Fibroblast of skin of right quadriceps (primary cell): ENCODE measurements at places on chromosomes 2 and 18.
A peak's percentile ranks its signal among the peaks of the same experiment; 100 is the strongest.

DNA sequence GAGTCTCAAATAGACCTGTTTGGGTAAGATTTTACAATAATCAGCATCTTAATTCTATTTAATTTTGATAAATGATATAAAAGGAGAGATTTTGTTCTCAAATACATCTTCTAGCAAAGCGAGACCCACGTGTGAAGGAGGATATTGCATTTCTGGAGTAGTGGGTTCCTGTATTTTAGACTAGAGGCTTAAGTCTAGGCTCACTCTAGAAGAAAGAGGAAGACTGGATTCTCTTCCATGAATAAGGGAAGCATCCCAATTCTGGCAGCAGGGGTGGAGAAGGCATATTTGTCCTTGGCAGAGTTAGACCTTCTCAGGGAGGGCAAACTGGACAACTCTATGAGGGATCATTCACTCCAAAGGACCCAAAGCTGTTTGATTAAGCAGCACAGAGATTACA, 11.3 kb upstream of the FAM228A start:
- DNase-seq: no peak

- DNase-seq: no peak
Measured at GRCh38 chr2:24486636-24487205, 4.3 kb upstream of the NCOA1 start.

DNA sequence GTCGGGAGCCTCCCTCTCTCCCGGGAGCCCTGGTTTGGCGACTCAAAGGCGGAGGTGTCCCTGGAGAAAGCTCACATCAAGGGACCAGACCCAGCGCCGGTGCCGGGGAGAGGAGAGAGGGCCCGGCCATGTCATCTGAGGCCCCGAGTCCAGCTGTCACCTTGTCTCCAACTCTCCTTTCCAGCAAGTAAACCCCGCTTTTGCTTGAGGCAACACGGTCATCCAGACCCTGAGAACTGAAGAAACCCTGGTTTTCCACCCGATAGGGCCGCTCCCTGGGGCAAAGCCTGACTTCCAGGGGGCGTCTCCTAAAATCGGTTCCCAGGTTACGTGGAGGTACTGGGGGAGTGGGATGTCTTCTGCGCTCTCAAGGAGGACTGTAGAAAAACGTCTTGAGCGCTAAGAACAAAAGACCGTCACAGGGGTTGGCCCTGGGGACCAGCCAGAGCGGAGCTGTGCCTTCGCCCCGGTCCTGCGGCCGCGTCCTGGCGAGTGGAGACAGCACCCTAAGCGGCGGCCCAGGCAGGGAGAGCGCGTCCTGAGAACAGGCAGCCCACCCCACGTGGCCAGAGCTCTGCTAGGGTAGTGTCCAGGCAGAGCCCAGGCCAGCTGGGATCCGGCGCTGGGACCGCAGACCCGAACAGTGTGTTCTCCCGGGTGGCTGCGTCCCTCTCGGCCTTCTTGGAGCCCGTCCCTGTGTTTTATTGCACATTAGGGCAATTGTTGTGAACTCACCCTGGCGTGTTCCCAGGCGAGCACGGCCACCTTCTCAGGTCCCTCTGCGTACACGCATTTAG, 55.7 kb downstream of the TMEM18 start:
- DNase-seq: no peak

DNA sequence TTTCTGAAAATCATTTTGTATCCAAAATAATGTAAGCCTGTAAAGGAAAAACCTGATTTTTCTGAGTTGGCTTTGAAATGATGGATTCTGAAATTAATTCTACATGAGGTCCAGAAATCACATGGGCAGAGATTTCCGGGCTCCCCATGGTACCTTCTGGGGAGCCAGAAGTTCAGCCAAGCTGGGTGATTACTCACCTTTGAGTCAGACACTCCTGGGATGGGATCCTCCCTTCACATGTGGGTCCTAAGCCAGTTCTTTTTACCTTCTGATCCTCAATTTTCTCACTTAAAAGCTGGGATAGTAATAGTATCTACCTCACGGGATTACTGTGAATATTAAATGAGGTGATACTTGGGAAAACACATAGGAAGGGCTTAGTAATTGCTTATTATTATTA, 179.8 kb upstream of the EPAS1 start:
- peak; percentile 56 for DNase-seq

DNA sequence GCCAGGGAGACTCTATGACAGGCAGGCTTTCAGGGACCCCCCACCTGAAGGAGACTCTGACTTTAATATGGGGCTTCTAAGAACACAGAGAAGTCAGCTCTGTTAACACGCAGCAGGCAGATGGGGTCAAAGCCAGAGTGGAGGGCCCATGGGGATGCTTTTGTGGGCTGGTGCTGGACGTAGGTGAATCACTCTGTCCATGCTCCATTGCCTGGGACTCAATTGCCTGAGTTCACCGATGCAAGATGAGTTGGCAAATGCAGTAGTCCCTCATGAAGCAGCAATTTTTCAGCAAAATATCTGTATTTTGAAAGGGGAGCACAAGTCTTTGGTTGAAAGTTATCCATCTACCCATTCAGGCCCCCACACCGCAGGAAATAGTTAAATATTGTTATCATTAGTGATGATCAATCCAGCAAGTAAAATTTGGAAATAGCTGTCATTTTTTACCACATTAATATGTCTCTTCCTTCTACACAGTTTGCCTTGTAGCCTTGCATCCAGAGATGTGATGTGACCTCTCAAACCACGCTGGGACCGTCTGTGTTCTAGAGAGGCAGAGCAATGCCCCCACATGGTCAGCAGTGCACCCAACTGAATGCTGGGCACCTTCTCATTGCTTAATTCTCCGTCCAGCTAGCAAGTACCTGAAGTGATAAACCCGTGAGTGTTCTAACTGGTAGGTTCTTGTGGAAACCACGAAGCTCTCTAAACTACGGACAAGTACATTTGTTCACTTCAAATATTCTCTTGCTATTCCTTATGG, 34.8 kb upstream of the FAM110C start:
- no peak for DNase-seq

DNA sequence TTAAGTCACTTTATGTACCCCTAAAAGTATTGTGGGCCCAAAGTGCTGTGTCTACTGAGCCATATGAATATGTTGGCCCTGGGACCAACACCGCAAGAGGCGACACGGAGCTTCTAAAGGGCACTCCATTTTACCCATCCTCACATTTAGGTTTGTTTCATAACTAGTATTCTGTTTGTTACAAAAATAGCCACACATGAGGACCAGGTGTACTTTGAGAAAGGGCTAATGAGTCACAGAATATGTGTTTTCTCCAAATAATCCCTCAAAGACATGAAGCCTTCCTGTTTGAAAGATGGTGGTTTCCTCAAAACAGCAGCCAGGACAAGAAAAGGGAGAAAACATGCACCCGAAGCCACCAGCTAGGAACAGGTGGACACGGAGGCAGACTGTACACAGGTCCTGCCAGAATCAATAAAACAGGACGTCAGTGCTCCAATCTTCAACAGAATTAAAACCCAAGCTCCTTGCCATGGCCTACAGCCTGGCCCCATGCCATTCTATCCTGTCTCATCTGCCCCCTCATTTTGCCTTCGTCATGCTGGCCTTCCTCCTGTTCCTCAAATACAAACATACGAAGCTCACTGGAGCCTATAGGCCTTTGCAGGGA, 21.8 kb upstream of the GRB14 start:
- no peak for DNase-seq

DNA sequence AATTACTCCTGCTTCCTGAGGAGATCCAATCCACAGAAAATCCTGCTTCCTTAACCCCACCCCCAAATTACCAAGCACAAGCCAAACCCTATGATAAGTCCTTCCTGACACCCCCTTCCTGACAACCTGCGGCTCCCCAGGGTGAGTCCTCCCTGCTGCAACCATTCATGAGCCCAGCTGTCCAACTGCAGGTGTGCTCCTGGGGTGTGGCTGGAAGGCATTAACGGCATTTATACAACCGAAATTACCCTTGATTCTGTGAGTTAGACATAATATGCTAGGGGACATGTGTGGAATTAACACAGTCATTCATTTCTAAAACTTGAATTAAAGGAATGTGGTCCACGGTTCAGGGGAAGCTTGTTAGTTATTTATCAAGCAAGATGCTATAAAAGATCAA, 119.0 kb upstream of the ALKAL2 start:
- no peak for DNase-seq

- peak; percentile 28 for DNase-seq
Measured at GRCh38 chr2:7133521-7133920, 216.3 kb downstream of the RNF144A start.
